Upper lobe of right lung (tissue), 1 donor: ENCODE measurements at places on chromosomes 3 and 15.

- peak; percentile 53 for DNase-seq
Measured at GRCh38 chr3:38564631-38565338, 68.6 kb downstream of the EXOG start.

DNA sequence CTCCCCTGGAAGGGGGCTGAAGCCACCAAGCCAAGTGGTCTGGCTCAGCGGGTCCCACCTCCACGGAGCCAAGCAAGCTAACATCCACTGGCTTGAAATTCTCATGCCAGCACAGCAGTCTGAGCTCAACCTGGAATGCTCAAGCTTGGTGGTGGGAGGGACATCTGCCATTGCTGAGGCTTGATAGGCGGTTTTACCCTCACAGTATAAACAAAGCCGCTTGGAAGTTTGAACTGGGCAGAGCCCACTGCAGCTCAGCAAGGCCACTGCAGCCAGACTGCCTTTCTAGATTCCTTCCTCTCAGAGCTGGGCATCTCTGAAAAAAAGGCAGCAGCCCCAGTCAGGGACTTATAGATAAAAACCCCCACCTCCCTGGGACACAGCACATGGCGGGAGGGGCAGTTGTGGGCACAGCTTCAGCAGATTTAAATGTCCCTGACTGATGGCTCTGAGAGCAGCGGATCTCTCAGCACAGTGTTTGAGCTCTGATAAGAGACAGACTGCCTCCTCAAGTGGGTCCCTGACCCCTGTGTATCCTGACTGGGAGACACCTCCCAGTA lies 23.2 kb upstream of the IGSF10 start:
- no peak for DNase-seq

GRCh38 chr3:40477666-40478065 lies 744 bp downstream of the ZNF619 start:
- no peak for DNase-seq

DNA sequence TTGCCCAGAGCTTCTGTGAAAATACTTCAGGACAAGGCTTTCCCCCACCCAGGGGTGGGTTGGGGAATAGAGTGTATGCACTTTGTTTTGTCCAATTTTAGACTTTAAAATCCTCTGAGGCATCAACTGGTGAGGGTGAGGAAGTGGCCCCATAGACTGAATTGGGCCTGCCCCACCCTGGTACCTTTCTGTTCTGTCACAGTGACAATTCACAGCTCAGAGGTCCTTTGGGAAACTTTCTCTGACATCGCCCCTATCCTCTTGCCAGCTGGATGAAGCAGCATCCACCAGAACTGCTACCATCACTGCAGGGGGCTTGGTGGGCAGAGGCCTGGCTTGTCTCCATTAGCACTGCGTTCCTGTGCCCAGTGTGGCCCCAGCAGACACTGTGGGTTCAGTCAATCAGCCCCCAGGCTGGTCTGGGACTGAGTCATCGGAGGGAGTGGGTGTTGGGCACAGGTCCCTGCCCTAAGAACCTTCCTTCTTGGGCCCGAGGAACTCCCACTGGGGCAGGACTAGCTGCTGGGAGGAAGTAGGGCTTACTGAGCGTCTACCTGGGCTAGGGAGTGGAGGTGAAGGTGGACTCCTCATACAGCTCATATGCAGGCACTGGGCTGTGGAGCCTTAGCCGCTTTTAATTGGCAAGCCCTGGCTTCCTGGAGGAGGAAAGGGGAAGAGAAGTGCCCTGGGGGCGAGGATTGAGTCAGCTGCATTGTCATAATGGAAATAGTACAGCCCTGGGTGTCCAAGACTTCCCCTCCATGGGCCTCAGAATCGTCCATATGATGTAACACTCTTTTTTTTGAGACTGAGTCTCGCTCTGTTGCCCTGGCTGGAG lies 1.5 kb upstream of the PPM1M start:
- peak; percentile 79 for DNase-seq

DNA sequence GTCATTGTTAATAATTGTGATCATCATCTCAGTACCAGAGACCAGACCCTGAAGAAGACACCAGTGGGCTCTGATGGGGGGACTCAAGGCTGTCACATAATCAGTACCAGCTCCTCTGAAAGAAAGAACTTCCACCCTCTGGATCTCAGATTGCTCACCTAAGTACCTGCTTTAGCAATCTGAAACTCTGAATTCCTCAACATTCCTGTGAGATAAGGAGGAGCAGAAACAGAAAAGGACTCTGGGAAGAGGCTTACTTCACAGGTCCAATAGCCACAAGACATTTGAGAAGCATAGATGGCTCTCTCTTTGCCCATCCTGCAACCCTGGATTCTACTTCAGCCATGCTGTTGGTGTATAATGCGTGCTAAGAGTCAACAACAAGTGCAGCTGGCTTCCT lies 44.0 kb upstream of the OXTR start:
- no peak for DNase-seq

DNA sequence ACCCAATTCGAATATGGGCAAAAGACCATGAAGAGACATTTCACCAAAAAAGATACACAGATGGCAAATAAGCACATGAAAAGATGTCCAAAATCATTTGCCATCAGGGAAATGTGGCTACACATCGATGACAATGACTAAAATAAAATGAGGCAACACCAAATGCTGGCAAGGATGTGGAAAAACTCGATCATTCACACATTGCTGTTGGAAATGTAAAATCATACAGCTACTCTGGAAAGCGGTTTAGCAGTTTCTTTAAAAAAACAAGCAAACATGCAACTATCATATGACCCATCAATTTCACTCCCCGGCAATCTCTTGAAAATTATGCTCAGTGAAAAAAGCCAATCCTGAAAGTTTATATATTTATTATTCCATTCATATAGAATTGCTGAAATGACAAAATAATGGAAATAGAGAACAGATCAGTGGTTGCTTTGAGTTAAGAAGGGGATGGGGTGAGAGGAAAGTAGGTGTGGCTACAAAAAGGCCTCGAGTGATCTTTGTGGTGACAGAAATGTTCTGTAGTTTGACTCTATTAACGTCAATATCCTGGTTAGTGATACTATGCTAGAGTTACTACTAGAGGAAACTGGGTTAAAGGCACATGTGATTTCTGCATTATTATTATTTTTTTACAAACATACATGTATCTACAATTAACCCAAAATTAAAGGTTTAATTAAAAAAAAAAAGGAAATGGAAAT lies 45.0 kb downstream of the DLG1 start:
- DNase-seq, result no peak

- no peak for DNase-seq
Measured at GRCh38 chr15:60584355-60584998, 105.5 kb upstream of the ICE2 start.

GRCh38 chr15:60125334-60125733 lies 121.2 kb downstream of the FOXB1 start:
- DNase-seq, result no peak

GRCh38 chr3:48436477-48436787 lies 3.5 kb downstream of the CCDC51 start:
- no peak for DNase-seq

- no peak for DNase-seq
Measured at GRCh38 chr3:171967932-171968678, 71.3 kb upstream of the FNDC3B start.

DNA sequence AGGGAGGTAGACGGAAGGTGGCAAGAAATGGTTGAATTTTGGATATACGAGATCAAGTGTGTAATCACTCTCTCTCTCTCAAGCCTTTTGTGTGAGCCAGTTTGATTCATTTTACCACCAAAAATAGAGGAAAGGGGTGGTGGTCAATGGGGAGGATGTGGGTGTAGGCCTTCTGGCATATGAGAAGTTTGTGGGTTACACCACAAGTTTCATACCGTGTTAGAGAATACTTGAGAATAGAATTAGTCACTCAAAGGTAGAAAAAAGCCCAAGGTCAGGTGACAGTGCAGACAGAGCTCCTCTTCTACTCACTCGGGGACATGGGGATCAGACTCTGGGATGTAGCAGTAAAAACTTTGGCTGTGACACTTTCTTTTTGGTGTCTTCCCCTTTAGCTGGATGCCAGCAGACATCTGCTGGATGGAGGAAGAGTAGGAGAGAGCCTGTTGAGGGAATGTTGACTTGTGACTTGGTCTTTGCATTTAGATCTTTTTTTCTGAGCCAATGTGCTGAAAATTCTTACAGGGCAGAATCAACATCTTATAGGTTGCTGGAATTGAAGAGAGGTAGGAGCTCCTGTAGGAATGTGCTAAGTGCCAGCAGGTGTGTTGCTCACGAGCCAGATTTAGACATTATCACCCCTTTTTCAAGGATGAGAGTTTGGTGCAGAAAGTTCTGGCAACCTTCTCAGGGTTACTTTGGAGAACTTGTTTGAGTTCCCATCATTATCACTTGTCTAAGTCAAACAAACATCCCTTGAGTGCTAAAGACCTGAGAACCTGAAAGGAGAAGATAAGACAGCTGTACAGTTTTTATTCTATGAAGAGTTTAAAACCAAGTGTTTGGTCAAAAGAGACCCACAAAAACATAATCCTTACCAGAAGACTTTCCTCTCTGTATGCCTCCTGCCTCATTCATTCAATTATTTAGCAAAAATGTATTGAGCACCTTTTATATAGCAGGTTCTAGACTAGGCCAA lies 43.9 kb upstream of the RYK start:
- DNase-seq, result no peak

- no peak for DNase-seq
Measured at GRCh38 chr3:22495791-22496190, 707.3 kb upstream of the UBE2E2 start.

DNA sequence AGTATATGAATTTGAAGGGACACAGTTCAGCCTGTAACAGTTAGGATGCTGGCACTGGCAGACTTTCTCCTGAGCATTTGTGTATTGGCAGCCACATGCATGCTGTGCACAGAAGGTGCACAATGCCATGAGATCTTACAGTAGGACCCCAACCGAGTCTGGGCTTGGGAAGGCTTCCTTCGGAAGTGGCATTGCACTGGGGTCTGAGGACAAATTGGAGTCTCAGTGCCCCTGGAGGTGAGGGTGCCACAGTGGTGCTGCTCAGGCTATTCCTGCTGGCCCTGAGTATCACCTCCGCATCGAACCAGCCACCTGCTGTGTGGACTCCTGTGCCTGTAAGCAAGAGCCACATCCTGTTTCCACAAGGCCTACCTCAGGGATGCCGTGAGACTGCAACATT lies 99.5 kb downstream of the DNAJB8 start:
- no peak for DNase-seq

DNA sequence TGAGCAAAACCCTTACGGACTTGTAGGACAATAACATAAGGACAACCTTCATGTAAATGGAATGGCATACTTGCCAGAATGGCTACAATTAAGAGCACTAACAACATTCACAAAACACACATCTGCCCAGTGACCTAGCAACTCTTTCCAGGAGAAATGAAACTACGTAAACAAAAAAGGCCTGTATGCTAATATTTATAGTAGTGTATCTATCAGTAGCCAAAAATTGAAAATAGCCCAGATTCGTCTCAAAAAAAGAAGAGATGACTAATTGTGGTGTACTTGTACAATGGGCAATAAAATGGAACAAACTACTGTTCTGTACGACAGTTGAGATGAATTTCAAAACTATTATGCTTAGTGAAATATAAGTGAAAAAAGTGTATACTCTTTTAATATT lies 38.4 kb downstream of the CMC1 start:
- DNase-seq, result no peak

- no peak for DNase-seq
Measured at GRCh38 chr3:171415070-171415469, 45.1 kb downstream of the TNIK start.

- DNase-seq, result no peak
Measured at GRCh38 chr3:73772076-73772886, 147.5 kb upstream of the PDZRN3 start.

GRCh38 chr3:127153506-127153815 lies 39.5 kb upstream of the PRR23E start:
- DNase-seq, result no peak

DNA sequence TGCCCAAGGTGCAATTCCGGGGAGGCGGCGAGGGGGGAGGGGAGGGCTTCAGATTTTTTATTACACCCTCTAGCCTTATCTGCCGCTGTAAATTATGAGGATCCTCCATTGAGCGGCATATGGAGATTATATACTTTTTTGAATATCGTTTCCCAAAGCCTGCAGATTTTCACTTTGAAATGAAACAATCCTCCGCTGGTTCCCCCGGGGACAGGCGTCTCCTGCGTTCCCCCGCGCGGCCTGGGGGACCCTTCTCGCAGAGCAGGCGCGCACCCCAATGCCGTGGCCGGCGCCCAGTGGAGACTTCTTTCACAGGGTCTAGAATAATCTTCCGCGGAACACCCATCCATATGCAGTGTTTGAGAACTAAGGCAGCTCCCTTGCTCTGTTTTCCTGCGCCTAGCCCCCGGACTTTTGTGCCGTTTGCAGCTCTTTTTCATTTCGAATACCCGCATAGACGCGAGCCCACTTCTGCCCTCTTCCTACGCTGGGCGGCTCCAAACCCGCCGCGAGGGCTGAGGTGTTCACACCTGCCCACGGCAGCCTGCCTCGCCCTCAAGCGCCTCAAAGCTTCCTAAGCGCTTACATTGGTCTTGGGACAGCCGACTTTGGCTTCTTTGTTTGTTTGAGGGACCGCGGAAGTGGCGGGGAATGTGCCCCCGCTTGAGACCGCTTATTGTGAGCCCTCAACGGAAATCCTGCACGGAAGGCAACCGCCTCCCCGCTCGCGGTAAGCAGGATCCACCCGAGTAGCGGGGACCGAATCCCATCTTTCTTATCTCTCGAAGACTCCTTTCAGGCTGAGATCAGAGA lies 7.5 kb downstream of the SOX14 start:
- no peak for DNase-seq

DNA sequence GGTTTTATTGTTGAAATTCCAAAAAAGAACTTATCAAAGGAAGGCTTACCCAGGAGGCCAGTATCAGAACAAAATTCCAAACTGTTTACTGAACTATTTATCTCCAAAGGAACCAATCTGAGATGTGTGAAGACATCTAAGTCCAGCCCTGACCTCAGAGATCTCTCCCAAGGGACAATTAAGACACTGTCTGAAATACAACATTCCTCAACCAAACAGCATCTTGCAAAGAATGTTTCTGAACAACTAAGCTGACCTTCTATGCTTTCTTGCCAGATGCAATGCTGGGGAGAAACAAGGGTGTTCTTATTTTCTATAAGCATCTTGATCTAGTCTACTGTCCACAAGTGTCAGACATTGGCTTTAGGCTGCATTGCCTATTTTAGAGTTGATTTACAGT lies 13.6 kb downstream of the PDZRN3 start:
- DNase-seq, result no peak

DNA sequence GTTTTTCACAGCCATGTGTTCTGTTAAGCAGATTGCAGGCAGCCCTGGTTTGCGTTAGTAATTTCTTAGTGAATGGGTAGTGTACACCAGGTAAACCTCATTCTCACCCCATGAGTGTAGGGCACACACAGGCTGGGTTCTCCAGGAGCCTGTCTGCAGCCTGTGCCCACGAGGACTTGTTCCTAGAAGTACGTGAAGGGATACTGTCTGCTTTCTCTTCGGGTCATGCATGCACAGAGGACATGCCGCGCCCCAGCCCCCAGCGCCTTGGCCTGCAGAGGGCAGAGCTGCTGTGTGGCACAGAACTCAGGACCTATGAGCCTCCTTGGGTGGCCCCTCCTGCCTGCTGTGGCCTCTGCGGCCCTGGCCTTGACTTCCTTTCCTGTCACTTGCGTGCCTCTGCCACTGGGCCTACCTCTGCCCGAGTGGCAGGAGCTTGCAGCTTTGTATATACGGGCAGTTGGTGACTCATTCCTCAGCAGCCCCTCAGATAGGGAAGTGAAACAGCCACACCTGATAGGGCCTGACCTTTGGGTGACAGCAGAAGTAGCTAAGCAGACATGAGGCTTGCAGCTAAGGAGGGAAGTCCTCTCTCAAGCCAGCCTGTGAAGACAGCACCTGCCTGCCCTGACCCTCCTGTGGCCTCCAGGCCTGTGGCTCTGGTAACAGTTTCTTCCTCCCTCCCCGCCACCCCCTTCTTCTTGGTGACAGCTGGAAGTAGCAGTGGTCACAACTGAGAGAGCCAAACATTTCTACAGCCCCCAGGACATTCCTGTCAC lies 19.5 kb downstream of the PPCDC start:
- peak; percentile 94 for DNase-seq
